Retinal pigment epithelial cell (primary cell): ENCODE measurements at places on chromosomes 2 and 18.

DNA sequence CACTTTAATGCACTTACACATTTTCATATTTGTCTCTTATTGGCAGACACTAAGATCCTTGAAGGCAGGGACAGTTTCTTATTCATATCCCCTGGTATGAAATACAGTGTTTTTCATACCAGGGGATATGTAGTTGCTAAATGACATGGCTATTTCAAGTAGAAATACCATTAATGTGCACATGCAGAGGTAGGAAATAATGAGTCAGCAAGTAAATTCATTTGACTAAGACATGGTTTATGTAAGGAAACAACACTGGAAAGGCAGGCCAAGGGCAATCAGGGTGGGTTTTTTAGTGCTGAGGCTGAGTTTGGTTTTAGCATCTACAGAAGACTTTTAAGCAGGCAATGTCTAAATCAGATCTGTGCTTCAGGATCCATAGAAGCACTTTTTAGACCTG, 155.9 kb downstream of the WDPCP start:
- DNase-seq = no peak

GRCh38 chr2:46887028-46887885, 28.3 kb downstream of the MCFD2 start:
- DNase-seq = no peak

GRCh38 chr2:37570773-37571586, 100.5 kb downstream of the CDC42EP3 start:
- DNase-seq = peak; percentile 73

GRCh38 chr2:27145682-27146081, 3.1 kb upstream of the TCF23 start:
- DNase-seq = no peak

GRCh38 chr2:29954316-29954715, 32.9 kb upstream of the ALK start:
- DNase-seq = no peak
